HAP-1 (cell line): ENCODE measurements at places on chromosomes 1 and 21.

- DNase-seq = no peak
These were observed 8.4 kb downstream of the MMACHC start for GRCh38 chr1:45508295-45509151.

GRCh38 chr1:61770131-61770530 lies 27.9 kb downstream of the PATJ start:
- DNase-seq = no peak

DNA sequence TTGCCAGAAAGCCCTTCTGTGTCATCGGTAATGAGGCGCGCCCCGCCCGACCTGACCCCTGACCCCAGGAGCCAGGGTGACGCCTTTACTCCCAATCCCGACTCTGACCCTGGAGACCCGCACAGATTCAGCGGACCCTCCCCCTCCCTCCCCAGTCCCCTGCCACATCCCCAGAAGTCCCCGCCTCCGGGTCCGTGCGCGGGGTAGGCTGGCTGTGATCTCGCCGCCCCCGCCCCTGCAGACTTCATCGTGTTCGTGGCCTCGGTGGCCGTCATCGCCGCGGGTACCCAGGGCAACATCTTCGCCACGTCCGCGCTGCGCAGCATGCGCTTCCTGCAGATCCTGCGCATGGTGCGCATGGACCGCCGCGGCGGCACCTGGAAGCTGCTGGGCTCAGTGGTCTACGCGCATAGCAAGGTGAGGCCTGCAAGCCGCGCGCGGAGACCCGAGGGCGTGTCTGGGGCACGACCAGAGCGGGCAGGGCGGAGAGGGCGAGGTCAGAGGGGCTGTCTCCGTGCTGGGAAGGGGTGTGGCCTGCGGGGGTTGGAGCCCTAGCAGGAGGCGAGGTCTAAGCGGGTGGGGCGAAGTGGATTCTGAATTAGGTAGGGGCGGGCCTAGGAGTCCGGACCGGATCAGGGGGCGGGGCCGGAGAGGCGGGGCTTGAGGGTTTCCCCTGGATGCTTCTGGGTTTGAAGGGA lies 34.8 kb downstream of the KCNQ4 start:
- peak; percentile 44 for DNase-seq

- DNase-seq = no peak
These were observed 24.7 kb downstream of the CASZ1 start for GRCh38 chr1:10771789-10772188.

DNA sequence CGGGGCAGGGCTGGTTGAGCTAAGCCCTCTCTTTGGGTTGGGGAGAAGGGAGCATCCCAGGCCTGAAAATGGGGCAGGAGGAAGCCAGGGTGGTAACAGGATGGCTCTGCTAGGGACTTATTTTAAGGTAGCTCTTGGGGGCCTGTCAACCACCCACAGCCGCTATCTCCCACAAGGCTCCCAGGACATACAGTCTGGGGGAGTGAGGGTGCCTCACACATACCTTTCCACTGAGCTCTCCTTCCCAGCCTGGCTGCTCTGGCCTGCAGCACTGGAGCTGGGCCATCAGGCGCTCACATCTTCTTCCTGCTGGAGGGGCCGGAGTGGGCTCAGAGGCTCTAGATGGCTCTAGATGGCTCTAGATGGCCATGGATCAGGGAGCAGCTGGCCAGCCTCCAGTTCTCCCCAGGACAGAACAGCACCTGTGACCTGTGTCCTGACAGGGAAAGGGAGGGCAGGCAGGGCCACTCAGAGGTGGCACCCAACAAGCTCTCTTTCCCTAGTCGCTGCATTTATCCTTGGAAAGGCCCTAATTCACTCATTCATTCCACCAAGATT lies 11.0 kb upstream of the NPPB start:
- DNase-seq = no peak

GRCh38 chr1:244102468-244102867 lies 51.4 kb downstream of the ZBTB18 start:
- no peak for DNase-seq

DNA sequence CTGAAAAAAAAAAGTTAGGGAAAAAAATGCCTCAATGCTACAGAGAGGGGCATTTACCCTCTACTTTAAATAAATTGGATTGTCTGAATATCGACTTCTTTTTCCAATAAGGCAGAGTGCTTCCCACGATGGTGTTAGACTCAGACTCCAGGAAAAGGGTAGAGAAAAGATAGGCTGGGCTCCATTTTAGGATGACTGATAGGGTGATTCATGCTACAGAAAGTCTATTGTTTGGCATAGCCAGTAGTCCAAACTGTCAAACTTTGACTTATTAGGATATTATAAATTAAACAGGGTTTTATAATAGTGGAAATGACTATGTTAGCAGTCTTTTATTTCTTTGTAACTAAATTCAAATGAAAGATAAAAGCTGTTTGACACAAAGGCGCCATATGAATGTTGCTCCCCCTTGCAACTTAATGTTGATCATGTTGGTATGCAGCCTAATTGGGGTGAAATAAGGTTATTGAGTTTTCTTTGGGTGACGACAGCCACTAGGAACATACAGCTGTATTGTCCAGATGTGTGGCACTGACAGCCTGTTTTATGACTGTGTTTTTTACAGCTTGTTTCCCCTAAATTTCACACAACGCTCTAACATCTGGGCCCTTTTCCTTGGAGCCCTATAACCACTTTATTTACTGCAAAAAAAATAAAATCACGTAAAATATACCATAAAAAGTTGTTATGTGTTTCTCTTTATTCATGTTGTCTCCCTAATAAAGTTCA lies 69.3 kb downstream of the SPAG17 start:
- no peak for DNase-seq

- no peak for DNase-seq
These were observed 103.2 kb upstream of the SLC25A33 start for GRCh38 chr1:9435854-9436640.

- no peak for DNase-seq
These were observed 9.8 kb downstream of the SLC9A1 start for GRCh38 chr1:27144920-27145661.

- DNase-seq = no peak
These were observed 16.8 kb upstream of the CEP350 start for GRCh38 chr1:179937668-179938254.

DNA sequence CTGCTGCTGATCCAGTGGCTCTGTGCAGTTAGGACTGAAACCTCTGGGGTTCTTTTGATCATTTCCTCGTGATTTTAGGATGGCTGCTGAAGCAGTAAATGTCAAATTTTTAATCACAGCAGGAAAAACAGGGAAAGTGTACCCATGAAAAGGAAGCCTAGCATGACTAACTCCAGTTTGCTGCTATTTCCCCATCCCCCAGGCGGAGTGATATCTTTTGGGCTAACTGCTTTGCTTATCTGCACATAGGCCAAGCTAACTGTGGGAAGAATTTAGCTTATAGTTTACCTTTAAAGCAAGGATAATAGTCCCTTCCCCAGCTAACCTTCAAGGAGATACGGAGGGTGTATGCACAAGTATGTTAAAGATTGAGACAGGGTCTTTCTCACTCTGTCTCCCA lies 149.8 kb upstream of the TNR start:
- DNase-seq = no peak

- no peak for DNase-seq
These were observed 109.6 kb downstream of the ZBTB18 start for GRCh38 chr1:244160455-244161235.

GRCh38 chr1:226443439-226443838 lies 35.5 kb upstream of the PARP1 start:
- DNase-seq = no peak

GRCh38 chr21:20968391-20968790 lies 29.8 kb upstream of the NCAM2 start:
- DNase-seq = no peak

DNA sequence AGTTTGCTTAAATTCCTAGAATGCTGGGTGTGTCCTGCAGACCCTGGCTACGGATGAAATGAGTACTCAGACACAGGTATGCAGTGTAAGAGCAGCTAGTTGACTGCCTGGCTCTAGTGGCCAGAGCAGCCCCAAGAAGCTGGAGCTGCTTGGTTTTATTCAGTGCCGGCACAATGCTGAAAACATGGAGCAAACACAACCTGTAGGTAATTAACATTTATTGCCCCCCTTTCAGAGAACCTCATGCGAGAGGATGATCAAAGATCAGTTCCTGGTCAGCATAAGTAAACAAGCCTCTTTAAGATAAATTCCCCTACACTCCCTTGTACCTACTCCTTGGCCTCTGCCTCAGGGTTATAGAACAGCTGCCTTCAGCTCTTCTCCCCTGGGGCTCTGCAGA lies 43.2 kb downstream of the MRPS6 start:
- DNase-seq = no peak

DNA sequence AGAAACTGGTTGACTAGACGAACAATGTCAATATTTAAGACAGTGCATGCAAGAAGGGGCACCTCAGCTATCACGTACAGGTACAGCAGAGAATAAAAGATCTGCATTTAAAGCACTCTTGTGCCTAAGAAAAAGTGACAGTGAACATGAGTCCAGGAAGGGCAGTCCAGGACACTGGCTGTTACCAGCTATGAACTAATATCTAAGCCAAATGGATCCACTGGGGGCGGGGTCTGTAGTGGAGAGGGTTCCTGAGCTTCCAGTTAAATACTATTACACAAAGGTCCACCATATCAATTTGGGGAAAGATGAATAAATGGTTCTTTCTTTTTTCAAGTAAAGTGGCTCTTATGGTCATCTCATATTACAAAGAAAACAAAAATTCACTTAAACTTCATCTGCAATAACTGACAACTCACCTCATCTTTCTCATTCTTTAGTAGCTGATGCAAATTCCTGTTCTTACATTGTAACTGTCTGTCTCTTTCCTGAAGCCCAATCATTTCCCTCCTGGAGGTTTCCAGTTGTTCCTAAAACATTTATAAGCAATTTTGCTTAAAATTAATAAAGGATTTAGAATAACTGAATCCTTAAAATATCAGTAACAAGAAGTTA lies 24.5 kb downstream of the SSX2IP start:
- DNase-seq = no peak

DNA sequence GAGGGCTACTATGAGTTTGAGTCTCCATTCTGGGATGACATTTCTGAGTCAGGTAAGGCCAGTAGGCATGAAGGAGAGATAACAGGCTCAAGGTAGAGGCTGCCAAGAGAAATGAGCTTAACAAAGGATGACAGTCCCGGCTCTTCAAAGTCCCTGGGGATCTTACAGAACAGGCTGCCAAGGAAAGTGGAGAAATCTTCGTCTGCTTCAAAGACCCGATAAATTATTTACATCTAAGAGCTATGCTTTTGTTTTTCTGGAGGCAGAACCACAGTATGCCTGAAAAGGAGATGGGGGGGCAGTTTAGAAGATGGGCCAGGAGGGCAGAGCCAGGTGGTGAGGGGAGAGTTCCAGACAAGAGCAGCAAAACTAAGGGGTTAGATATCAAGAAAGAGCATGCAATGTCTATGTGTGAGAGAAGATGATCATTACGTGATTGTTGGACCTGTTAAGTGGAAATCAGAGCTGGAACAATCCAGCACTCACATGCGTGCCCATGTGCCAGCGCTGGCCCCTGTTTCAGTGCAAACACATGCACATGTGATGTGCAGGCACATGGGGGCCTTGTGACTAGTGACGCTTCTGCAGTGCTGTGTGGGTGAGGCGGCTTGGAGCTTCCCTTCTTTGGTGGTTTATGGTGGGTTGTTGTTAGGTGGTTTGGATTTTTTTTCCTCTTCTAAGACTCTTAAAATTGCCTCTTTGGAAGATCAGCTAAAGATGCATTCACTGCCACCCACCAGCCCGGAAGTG lies 25.7 kb downstream of the CAMK1G start:
- DNase-seq = no peak

- peak; percentile 17 for DNase-seq
These were observed 14.4 kb downstream of the SLC5A9 start for GRCh38 chr1:48236716-48237470.

DNA sequence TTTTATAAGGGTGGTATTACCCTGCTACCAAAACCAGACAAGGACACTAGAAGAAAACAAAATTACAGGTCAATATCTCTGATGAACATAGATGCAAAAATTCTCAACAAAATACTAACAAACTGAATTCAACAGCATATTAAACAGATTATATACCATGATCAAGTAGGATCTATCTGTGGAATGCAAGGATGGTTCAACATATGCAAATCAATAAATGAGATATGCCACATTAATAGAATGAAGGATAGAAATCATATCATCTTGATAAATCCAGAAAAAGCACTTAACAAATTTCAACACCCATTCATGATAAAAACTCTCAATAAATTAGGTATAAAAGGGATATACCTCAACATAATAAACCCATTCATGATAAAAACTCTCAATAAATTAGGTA lies 24.3 kb upstream of the MYBPHL start:
- DNase-seq = no peak

DNA sequence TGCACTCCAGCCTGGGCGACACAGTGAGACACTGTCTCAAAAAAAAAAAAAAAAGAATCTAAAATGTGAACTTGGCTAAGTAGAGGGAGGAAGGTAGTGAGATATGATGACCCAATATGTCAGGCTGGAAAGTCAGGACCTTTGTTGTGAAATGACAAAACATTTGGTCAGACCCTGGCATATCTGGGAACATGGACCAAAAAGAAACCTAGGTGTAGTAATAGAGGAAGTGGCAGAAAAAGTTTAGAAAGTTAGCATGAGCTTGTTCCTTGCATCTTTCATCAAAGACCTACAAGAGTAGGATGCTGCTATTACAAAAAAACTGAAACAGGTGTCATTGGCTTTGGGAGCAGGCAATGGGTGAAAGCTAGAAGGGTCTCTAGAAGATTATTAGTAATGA lies 7.3 kb upstream of the S100A3 start:
- no peak for DNase-seq

- no peak for DNase-seq
These were observed 8.8 kb upstream of the SRP9 start for GRCh38 chr1:225768662-225769426.

- DNase-seq = no peak
These were observed 52.1 kb downstream of the SYDE2 start for GRCh38 chr1:85148524-85149250.

DNA sequence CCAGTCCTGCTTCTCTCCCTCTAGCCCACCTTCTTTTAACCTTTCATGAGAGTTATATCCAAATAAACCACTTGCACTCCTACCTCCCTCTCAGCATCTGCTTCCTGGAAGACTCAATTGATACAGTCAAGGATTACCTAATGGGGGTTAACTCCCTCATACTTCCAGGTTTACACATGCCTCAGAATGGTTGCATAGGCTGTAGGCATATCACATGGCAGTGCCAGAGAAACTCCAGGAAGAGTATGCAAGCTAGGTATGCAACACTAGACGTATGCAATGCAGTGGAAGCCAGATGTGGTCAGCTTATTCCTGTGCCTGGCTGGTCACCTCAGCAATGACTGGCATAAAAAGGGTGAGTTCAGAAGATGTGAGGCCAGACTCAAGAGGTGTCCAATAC lies 32.7 kb upstream of the VANGL1 start:
- no peak for DNase-seq
